Activated T-helper 1 cell treated with anti-CD3 and anti-CD28 coated beads, Interleukin-12 subunit alpha, Interleukin-12 subunit beta, Interleukin-2, Interleukin-4 antibody, amounts not matched to agents 30 ng/mL and 10 ng/mL and 1 ng/mL, durations not matched to agents 14 hours and 24 hours and 36 hours (primary cell): ENCODE measurements at places on chromosomes 16 and 17. TPM values are rescaled to one million over a fixed set of nuclear protein-coding genes. Genes with fewer than 3 reads are reported as not detected.

- H3K36me3 ChIP-seq: no peaks in the 10 kb centered on the region
- H3K27me3 ChIP-seq: peaks cover 8% of the 10 kb centered on the region
- no peak overlapping the region for H3K4me3 ChIP-seq
- H3K4me1 ChIP-seq: peaks cover 52% of the 10 kb centered on the region
- H3K27ac ChIP-seq: peak overlapping the region; percentile 68
- DNase-seq: no peak
Measured at GRCh38 chr16:27177031-27177774, 26.1 kb upstream of the KDM8 start.

DNA sequence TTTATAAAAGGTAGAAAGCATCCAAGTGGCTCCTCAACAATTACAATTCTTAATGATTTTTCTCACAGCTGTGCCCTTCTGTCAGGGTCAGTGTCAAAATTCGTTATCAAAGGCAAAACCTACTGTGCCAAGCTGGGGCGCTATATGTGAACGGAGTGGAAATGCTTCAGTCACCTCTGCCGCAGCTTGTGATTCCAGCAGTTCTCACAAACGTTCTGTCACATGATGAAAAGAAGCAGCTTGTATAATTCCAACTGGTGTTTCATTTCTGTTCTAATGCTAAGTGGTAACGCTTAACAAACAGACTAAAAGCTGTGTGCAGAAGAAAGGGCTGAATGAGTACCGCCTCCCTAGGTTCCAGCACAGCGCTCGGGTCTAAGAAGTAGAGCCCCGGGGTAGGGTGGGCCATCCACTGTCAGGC lies 14.2 kb downstream of the PLD6 start:
- peaks cover 6% of the 10 kb centered on the region for H3K36me3 ChIP-seq
- no peak overlapping the region for H3K4me3 ChIP-seq
- DNase-seq: no peak

GRCh38 chr16:4404247-4404966 lies 12.0 kb downstream of the CORO7 start:
- H3K36me3 ChIP-seq: peaks cover 29% of the 10 kb centered on the region
- no peak overlapping the region for H3K4me3 ChIP-seq
- H3K27me3 ChIP-seq: no peaks in the 10 kb centered on the region

- no peak overlapping the region for H3K4me3 ChIP-seq
- peaks cover 27% of the 10 kb centered on the region for H3K4me1 ChIP-seq
- peaks cover 2% of the 10 kb centered on the region for H3K27me3 ChIP-seq
- no peak for DNase-seq
- H3K27ac ChIP-seq: no peak overlapping the region
Measured at GRCh38 chr16:9081158-9081557, 10.3 kb upstream of the HAPSTR1 start.

Gene IL21R
- 101 and 104 TPM in 2 replicates for total RNA-seq

Gene PYY
- 0.36 TPM in 1 of 2 replicates, not detected in the other for total RNA-seq

Gene MVD
- 88.8 and 90.0 TPM in 2 replicates for total RNA-seq

Gene ATP2A1
- total RNA-seq: 2.6 and 3.3 TPM in 2 replicates

Gene SCGB1C2
- not detected in 2 replicates for total RNA-seq
